DMS 273 treated with DMSO at 0.1 percent for 48 hours (cell line): ENCODE measurements at places on chromosomes 3 and 15.

- no peak for DNase-seq
Measured at GRCh38 chr3:17234382-17234781, 349.6 kb downstream of the PLCL2 start.

DNA sequence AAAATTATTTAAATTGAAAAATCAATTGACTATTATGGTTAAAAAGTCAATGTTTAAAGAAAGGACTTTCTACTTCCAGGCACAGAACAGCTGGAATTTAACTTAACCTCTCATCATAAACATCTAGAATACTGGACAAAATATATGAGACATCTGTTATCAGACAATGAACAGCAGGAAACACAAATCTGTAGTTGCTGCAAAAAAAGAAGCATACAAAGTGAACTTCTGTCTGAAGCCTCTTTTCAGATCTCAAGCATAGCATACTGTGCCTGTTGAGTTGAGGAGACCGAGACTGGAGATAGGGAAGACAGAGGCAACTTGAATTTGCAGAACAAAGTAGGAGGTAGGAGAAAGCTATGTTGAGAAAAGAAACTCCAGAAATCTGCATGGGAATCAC is 140.0 kb upstream of the CBLB start:
- no peak for DNase-seq

- no peak for DNase-seq
Measured at GRCh38 chr15:36856339-36856973, 243.9 kb downstream of the MEIS2 start.

DNA sequence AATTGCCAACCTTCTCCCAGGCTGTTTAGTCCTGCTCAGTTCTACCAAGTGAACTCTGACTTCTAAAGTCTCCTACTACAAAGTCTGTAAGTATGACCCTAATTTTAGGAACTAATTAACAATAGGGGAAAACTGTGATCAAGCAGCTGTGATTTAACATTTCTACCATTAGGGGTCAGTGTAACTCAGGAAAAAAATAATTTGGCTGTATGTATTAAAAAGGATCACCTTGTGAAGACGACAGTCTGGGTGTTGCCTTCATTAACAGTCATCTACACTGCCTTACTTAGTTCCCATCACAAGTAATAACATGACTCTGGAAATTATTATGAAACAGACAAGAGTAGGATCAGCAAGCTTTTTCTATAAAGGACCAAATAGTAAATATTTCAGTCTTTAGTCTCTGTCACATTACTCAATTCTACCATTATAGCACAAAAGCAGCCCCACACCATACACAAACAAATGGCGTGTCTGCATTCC is 4.2 kb upstream of the NPHP3 start:
- peak; percentile 24 for DNase-seq

DNA sequence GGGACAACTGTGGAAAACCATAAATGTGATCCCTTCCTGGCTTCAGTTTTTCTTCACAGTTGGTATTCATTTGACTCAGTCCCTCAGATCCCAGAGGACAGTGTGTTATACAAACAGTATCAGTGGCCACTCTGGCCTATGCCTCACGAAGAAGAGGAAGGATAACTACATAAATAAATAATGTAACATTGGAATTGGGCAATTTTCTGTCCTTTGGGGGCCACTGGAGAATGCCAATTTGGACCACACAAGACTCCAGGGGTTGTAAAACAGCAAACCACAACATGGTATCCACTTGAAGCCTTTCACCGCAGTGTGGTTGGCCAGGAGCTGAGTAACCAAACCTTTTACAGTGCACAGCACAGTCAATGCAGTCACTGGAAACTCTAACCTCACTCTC is 1077.0 kb downstream of the ROBO2 start:
- DNase-seq: no peak

DNA sequence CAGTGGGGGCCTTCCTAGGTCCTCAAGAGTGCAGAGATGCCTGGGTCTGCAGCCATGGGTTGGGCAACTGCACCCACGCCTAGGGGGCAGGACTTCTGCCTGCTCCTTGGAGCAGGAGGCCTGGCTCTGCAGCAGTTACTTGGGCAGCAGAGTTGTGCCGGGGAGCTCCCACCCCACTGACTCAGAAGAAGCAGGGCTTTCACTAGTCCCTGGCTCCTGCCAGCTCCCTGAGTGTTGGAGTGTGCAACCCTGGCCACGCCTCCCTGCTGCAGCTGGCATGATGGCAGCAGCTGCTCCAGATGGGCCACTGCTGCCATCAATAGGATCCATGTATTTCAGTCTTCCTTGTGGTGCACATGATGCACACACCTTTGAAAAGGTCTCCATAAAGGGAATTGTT is 40.6 kb upstream of the KCNH8 start:
- DNase-seq: no peak

DNA sequence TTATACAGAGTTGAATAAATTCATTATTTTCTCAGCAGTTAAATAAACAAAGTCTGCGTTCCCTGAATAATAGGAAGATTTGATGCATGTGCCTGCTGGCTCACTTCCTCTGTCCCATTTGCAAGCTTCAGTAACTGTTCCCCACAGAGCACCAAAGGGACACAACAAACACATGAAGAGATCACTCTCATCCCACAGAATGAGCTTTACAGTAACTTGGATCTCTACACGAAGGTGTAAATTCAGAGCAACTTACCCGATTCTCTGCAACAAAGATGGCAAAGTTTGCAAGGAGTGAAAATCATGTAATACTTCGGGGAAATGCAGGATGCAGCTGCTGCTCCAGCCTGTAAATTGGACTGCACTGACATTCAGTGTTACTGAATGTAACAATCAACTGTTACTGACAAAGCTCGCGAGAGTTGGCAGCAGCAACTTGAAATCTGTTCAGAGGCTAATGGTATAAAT is at the start of gene BCHE:
BCHE (minus strand) TSS at position 366 of the 468 bp plus-strand sequence. CDS start 6,390 bp downstream, outside the sequence.
- DNase-seq: no peak

- DNase-seq: no peak
Measured at GRCh38 chr15:63909819-63910437, 76.2 kb upstream of the HERC1 start.

DNA sequence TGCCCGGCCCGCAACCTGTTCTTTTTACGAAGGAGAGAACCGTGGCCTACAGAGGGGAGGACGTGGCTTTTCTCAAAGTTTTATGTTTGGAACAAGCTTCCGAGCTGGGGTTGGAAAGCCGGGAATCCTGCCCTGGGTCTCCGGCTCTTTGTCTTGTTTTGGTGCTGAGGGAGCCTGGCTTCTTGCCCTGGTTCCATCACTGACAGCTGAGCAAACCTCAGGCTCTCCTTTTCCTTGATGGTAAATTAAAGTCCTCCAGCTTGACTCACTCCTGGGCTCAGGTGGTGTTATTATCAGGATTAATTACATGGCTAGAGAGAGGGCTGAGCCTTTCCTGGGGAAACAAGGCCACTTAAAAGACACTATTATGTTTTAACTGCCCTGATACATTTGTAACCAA is 289.5 kb upstream of the RGMA start:
- DNase-seq: no peak

GRCh38 chr3:190121383-190121782 is 686 bp upstream of the P3H2 start:
- no peak for DNase-seq

DNA sequence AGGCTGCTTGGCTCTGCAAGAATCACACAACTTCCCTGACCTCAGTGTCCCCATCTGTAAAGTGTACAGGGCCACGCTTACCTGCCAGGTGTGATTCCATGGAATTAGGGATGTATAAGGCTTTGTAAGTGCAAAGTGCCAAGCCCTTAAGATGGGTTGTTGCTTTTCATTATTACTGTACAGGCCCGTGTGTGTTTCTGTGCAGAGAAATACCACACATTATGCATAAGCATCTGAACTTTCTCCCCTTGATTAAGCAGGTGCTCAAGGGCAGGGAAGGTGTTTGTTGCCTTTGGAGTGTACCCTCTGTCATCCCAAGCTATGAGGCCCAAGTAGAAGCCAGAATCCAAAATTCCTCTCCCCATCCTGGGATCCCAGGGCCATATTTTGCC is 13.6 kb upstream of the HRH1 start:
- no peak for DNase-seq

DNA sequence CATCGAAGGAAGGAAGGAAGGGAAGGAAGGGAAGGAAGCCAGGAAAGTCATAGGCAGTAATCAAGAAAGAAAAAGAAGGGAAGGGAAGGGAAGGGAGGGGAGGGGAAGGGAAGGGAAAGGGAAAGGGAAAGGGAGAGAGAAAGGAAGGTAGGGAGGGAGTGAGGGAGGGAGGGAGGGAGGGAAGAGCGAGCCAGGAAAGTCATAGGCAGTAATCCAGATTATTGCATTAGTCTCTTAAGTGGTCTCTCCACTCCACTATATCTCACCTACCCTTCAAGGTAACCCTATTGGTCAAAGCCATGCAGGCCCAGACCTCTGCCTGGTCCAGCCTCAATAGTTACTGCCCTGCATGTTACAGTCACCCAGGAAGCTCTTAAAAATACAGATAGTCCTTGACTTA is 106.2 kb upstream of the RAP2B start:
- DNase-seq: no peak

DNA sequence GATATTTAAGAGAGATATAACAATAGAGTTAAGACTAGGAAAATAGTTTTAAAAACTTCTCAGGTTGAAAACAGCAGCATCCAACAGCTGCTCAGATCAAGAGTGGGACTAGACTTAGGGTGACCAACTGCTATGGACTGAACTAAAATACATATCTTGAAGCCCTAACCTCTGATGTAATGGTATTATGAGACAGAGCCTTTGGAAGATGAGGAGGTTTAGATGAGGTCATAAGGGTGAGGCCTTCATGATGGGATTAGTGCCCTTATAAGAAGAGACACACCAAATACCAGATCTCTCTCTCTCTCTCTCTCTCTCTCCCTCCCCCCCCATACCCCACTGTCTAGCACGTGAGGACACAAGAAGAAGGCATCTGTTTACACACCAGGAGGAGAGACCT is 37.4 kb upstream of the GALNT15 start:
- no peak for DNase-seq

- no peak for DNase-seq
Measured at GRCh38 chr3:9902372-9903237, at the start of gene IL17RE. Gene IL17RE (plus strand): TSS chr3:9902848. CDS start chr3:9902933, 85 bp downstream.

- no peak for DNase-seq
Measured at GRCh38 chr15:99440551-99441443, 125.0 kb upstream of the MEF2A start.

GRCh38 chr3:186380622-186381380 is 18.8 kb upstream of the DGKG start:
- no peak for DNase-seq

DNA sequence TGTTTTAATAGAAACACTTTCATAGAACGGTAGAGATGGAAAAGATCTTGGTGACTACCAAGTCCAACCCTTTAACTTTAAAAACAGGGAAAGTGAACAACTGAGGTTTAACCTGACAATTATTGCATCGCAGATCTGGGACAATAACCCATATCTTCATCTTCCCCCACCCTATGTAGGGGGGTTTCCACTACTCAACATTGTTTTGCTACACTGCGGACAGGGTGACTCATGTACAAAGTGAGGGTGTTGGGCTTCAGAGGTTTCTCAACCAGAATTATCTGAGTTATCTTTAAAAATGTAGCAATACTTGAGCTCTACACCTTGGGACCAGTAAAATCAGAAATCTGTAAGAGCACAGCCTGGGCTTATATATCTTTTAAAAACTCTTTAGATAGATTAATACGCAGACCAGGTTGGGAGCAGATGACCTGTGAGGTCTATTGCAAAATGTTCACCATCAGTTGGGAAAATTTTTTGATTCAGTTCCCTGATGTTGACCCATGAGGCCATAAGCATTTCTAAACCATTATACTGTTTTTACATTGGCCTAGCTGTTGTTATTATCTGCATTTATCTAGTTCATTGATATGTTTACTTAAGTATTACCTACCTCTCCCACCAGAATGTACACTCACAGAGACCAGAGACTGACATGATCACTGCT is 103.6 kb upstream of the ICE2 start:
- DNase-seq: no peak

- DNase-seq: no peak
Measured at GRCh38 chr3:170417090-170417489, 1.6 kb upstream of the CLDN11 start.

DNA sequence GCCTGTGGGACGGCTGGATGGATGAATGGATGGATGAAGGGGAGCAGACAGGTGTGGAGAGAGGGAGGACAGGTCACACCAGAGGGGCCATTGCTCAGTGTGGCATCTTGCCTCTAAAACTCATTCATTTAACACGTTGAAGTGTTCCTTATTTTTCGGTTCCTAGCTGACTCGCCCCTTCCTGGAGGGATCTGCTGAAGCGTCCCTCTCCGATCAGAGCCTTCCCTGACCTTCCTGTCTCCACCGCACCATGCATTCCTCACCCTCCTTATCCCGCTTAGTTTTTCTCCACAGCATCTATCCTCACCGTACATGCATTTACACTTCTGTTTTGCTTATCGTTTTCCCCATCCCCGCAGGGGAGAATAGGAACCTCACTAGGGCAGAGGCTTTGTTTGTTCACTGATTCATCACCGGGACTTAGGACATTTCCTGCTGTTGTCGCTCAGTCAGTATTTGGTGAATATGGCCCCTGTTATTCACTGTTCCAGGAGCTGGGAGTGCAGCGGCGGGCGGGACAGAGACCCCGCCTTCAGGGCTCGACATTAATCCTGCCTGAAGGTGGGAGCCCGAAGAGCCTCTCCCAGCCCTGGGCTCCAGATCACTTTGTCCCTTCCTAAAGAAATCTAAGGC is 32.0 kb downstream of the FOXL2 start:
- no peak for DNase-seq

DNA sequence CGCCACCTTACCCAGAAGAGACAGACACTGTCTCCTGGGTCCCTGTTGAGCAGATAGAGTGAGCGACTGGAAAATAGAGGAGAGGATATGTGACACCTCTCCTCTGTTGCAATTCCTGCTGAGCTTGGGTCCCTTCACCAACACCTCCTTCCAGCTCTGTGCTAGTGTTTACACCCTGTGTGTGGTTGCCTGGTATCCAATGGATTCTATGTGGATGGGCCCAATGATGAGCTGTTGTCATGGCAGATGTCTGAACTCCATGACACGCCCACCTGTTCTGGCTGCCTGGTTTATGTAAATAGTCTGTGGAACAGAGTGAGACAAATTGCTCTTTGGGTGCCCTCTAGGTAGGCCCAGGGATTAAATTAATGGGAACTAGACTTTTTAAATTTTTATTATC is 23.7 kb downstream of the RBM5 start:
- DNase-seq: no peak

DNA sequence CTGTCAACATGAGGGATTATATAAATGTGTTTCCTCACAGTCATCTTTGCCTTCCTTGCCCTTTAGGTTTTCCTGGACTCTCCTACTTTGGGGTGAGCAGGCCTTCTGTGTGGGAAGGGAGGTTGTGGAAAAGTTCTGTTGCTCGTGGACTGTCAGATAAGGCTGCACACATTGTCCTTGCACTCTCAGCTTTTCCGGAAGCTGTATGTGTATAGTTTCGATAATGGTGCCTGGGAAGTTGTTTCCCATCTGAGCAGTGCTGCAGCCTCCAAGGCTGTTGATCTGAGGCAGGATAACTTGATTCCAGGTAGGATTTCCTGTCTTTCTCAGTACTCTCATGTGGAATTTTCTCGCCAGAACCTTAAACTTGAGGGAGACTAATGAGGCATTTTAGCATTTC is 297.8 kb upstream of the AZI2 start:
- DNase-seq: no peak

DNA sequence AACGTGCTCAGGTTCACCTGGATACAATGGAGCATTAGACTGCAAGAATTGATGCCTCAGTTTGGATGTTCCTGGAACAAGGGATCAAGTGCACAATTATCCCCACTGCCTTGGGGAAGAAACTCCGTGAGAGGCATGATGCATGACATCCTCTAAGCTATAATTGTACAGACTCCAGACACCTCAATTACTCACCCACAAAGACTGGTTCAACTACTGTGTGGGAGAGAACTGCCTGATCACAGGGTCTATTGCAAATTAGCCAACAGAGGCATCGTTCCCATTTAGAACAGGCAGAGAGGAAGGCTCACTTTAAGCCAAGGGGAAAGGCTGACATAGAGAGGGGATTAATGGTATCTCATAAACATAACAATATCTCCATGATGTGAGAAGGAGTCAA is 43.5 kb downstream of the ARRDC4 start:
- no peak for DNase-seq
